T-helper 17 cell (primary cell): ENCODE measurements at places on chromosomes 13 and 19.

GRCh38 chr13:80082396-80083080 lies 258.4 kb downstream of the SPRY2 start:
- DNase-seq: no peak

DNA sequence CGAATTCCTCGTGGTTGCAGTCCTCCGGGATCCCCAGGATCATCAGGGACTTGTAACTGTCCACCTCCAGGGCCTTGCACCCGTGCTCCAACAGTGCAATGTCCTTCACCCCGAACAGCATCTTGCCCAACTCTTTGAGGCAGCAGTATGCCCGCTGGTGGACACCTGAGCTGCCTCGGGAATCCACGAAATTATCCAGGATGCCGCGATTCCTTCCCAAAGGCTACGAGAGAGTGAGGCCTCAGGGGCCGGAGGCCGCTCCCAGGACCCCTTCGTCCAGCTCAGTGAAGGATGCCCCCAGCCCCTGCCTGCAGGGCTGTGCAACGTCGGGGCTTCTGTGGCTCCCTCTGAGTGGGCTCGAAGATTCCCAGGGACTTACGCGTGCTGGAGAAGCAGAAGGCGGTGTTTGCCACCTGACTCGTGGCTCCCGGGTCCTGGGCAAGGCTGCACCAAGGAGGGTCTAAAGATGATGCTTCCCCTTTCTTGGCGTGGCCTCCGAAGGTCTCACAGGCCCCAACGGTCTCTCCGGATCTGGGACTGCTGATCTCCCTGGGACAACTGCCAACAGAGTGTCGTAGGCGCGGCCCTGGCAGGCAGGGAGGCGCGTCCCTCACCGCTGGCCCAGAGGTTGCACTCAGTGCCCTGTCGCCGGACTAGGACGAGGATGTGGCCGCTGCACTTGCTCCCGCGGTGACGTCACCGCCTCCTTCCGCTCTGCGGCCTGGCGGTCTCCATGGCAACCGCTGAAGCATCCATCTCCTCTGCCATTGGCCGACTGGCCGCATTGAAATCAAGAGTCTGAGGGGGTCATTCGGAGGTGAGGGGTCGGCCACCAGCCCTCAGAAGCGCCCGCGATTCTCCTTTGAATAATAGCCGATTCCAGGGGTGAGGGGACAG lies at the start of gene PNMA8C:
PNMA8C (minus strand) TSS at position 698 of the 897 bp plus-strand sequence; CDS start at position 121, 577 bp downstream.
- DNase-seq: no peak

- no peak for DNase-seq
Measured at GRCh38 chr13:110758195-110758805, 44.8 kb downstream of the ING1 start.

DNA sequence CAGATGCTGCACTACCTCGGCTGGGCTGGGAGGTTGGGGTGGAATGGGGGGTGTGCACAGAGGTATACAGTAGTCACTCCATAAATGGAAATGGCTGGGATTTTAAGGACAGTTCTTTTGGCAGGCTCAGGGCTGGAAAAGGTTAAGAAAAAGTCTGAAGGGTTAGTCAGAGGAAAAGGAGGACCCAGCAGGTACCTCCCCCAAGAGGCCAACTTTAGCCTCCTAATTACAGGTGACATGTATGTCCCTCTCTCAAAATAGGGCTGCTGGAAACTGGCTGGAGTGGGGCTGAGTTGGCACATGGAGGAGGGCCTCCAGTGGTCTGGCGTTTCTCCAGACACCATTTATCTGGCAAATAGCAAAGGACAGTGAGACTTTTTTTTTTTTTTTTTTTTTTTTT lies 994 bp downstream of the CCDC194 start:
- no peak for DNase-seq

DNA sequence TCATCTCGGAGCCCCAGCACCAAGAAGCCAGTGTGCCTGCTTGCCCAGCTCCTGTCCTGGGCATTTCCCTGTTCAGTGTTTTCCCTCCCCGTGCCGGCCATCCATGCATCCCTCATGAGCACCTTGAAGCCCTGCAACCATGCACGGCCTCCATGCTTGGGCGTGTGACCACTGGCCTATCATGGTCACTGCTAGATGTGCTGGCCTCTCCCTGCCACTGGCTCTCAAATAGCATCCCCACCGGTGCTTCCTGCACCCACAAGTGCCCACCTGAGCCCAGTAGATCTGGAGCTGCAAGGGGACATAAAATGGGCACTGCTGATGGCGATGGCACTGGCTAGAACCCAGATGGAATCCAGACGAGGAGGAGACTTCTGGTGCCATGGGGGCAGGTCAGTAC lies 126.0 kb downstream of the TUBA3C start:
- no peak for DNase-seq

GRCh38 chr13:112587212-112587763 lies 665 bp downstream of the TUBGCP3 start:
- peak; percentile 49 for DNase-seq

- no peak for DNase-seq
Measured at GRCh38 chr13:91946498-91947070, 548.2 kb downstream of the GPC5 start.

DNA sequence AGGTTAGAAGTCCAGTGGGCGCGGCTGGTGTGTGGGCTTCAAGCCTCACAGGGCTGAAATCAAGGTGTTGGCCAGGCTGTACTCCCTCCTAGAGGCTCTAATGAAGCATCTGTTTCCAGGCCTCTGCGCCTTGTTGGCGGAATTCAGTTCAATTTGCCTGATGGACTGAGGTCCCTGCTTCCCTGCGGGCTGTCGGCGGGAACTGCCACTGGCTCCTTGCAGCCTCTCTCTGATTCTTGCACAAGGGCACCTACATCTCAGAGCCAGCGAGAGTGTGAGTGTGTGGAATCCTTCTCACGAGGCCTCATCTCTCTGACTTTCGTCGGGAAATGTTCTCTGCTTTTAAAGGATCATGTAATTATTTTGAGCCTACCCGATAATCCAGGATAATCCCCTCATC lies 128.6 kb downstream of the DLEU7 start:
- DNase-seq: no peak

GRCh38 chr19:23971598-23971997 lies 56.9 kb downstream of the ZNF726 start:
- DNase-seq: no peak

DNA sequence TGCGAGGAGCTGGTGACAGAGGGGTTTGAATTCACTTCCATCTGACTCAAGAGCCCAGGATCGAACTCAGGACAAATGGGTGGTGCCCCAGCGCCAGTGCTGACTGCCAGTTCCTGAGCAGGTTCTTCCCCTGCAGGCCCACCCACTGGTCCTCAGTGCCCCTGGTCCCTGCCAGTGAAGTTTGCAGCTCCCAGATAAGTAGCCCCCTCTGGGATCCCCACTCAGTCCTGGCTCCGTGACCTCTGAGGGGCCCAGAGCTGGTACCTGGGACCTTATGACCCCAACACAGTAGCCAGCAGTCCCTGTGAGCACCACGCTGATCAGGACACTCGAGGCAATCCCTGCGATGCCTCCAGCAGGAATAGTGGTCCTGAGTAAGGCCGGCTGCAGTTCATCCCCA lies 11.3 kb upstream of the CEACAM20 start:
- no peak for DNase-seq

DNA sequence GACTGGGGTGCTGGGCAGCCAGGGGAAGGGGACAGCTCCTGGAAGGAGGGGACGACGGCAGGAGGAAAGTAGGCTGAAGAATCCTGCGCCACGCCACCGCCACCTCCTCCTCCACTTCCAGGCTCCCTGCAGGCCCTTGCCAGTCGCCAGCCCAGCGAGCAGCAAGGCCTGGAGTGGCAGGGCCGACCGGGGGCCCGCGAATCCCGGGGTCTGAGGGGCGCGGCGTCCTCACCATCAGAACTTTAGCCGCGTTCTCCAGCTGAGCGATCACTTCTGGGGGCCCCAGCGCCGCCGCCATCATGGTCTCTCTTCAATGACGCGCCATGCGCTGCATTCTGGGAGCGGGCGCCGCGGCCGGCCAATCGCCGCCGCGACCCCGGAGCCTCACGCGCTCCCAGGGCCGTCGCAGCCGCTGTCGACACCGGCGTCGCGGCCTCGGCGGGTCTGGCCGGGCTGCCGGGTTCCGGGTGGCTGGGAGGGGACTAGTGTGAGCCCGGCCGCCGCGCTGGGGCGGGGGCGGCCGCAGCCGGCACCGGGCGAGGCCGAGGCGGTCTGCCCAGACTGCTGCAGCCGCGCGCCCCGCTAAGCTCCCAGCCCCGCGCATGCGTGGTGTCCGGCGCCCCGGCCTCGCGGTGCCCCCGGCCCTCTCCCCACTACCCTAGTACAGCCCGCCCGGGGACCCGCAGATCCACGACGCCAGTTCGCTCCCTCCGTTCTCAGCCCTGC lies at the start of gene XPO4:
XPO4 (minus strand) TSS at position 309 of the 726 bp plus-strand sequence; CDS start at position 301, 8 bp downstream.
- peak; percentile 67 for DNase-seq

DNA sequence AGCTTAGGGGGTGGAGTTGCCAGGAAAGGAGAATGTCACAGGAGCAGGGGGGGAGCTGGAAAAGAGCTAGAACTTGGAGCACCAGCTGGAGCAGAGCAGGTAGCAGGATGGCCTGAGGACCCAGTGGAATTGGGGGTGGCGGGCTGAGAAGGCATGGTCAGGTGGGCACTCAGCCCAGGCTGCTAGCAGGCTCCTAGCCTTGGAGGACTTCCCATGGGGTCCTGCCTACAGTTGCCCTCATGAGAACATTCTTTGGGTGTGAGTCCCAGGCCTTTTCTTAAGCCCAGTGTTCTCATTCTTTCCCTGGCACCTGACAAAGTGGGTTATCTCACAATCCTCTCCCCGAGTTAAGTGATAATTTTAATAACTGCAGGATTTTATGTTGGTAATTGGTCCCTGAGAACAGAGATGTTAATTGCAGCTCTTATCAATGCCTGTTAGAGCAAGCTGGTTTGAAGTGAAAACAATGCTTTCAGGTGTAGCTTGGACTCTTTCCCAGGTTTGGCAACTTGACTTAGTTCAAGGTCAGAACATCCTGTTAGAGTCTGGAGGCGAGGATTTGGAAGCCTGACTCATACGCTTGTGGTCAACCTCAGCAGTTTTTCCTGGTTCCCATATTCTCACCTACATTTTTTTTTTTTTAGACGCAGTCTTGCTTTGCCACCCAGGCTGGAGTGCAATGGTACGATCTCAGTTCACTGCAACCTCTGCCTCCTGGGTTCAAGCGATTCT lies 18.1 kb upstream of the OLFM4 start:
- no peak for DNase-seq

GRCh38 chr19:49339301-49340068 lies 4.3 kb downstream of the CD37 start:
- DNase-seq: no peak

DNA sequence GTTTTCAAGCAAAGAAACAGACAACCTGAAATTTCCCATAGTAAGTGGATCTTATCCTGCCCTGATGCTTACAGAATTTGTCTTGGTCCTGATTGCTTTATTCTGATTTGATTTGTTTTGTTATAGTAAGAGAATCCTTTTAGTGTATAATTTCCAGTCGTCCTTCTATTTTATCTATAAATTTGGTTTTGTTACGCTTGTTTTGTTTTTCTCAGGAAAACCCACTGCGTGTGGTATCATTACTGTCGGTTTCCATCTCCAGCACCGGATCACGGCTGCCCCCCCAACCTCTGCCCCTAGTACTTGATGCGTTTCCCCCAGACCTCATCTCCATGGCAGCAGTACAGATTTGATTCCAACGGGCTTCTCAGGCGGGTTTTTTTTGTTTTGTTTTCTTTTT lies 58.0 kb upstream of the PDCD5 start:
- DNase-seq: no peak
